ENCODE measurements at places on chromosomes 3 and 15.

- DNase-seq, result no peak
Measured at GRCh38 chr3:152148579-152148978, 120.2 kb upstream of the MBNL1 start.

- DNase-seq, result no peak
Measured at GRCh38 chr3:69338911-69339310, 47.0 kb downstream of the FRMD4B start.

DNA sequence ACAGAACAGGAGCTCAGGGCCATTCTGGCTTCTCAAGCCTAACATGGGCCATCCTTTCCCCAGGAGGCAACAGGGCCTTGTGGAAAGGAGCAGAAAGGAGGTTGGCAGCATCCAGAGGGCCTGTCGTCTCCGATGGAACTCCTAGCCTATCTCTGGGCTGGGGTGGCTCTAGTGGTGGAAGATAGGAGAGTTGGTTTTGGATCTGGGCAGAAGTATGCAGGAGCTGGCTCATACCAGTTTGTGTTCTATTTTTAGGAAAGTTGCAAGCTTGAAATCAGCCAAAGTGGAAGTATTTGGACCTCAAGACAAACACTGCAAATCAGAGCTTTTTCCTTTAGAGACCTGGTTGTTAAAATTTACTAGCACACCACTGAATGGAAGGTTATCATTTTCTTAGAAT lies 35.4 kb upstream of the XCR1 start:
- DNase-seq, result no peak

GRCh38 chr15:79815468-79815867 lies 81.3 kb downstream of the MTHFS start:
- DNase-seq, result no peak

GRCh38 chr3:9499455-9500107 lies 54.0 kb downstream of the LHFPL4 start:
- DNase-seq, result no peak

DNA sequence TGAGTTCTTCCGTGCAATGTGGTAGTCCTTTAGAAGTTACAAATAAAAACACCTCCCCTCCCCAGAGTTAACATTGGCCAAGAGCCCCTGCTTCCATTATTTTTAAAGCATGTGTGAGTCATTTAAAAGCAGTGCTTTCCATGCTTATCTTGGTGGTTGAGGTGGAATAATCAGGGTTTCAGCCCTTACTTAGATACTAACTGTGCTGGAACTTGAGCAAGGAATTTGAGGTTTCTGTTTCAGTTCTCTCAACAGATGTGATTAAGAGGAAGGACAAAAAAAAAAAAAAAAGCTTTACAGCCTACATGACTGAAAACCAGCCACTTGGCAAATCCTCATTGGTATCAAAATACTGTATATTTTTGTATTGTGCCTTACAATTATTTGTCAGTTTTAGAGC lies 64.5 kb downstream of the CGNL1 start:
- DNase-seq, result no peak

DNA sequence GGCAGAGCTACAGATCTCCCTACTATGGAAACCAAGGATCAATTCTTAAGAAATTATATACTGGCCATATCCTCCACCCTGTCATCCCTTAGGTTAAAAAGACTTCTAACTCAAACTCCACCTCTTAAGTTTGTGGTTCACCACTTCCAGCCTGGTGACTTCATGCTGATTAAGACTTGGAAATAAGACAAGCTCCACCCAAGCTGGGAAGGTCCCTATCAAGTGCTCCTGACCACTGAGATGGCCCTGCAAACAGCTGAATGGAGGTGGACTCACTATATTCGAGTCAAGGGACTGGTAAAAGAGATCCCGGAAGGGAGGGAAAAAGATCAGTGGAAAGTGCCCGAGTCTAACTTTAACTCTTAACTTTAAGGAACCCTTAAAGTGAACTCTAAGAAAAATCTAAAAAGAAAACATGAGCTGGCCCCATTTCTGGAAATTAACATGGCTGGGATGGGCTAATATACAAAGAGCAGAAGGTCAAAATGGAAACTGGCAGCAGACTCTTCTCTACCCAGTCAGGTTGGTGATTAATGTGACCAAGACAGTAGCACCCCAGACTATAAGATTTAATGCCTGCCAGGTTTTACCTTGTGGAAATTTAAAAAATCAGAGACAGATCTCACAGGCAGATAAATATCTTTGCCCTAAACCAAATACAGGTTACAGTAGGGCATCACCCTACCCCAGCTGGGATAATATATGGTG lies 43.9 kb downstream of the PPCDC start:
- no peak for DNase-seq

DNA sequence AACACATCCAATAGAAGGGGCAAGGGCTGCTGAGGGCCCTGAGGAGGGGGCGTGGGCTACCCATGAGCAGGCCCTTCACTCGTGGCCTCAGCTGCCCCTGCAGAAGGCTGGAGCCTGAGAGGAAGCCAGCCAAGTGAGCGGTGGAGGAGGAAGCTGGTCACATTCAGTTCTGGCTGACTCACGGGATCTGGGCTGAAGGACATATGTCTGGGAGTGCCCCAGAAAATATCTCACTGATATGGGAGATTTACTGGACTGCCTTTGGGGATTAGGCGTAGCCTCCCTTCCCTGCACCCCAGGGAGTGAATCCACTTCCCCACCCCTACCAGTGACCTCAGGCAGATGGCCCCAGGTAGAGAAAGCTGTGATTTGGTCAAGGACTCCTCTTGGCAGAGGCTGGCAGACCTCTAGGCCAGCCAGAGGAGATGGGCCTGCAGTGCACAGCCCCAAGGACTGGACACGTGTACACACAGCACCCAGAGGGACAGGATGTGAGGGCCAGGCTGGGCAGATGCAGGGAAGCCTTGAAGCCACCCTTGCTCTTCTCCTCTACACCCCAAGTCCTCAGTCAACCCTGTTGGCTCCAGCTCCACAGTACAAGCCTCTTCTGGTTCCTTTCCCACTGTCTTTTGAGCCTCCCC lies 14.2 kb upstream of the ANKDD1A start:
- DNase-seq, result no peak

- DNase-seq, result no peak
Measured at GRCh38 chr15:70923311-70924080, 30.9 kb downstream of the LRRC49 start.

GRCh38 chr15:42144841-42145375 lies 11.5 kb downstream of the PLA2G4F start:
- DNase-seq, result no peak

GRCh38 chr15:81375461-81375860 lies 1.4 kb upstream of the TMC3 start:
- no peak for DNase-seq

DNA sequence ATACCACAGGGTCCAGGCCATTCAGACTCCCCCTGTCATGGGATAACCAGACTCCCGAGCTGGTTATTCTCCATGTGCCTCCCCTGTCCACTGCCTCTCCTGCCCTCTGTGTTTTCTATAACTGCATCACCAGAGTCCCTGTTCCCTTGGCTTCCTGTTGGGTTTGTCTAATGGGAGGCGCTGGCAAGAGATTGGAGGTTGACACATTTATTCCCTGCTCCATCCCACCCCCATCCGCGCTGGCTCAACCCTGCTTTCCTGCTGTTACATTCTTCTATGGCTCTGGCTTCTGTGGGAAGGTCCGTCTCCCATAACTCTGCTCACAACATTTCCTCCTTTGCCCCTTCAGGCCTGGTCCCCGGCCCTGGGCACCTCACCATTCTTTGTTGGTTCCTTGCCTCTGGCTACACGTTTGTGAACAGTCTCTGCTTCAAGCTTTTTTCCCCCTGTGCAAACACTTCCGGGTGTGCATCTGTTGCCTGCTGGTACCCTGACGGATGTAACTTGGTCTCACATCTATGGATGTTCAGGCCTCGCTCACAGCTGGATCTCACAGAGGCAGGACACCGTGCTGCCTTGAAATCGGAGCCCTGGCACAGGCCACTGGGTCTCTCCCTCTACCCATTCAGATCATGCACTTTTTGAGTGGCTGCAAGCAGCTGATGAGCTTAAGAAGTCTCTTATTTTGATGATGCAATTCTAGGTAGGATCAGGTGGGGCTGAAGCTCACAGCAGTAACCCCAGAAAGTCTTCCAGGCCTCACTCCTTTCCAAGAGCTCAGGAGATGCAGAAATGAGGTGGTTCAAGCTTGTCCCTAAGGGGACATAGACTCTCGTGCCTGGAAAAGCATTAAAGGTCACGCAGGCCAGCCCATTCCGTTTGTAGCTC lies 68.6 kb upstream of the ATP13A3 start:
- no peak for DNase-seq

- peak; percentile 11 for DNase-seq
Measured at GRCh38 chr3:51675201-51675611, 4.2 kb downstream of the TEX264 start.

DNA sequence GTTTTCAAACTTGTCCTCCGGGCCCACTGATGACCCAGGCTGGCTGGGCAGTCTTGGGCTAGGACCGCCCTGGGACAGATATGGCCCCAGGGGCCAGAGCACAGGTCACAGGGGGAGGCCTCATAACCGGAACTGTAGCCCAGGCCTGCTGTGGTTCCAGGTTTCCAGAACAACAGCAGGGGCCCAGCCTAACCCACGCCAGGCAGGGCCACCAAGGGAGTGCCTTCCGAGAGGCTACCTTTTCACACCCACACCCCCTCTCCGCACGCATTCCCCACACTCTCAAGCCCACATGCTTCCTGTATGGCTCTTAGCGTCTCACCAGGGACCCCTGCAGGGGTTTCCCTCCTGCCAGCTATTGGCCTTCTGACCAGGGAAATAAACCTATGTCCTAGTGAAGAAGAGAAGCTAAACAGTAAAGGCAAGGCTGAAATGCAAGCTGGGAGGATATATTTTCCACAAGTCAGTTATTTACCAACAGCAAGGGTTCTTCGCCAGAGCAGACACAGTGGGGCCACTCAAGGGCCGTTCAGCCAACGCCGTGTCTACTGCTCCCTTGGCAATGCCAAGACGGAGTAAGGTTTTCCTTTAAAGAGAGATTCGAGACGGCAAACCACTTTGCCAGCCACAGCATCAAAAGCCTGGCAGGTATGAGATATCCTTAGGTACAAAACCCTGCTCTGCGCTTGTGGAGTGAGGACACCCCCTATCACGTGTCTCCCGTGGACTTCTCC lies 135.1 kb downstream of the ATP10A start:
- no peak for DNase-seq

DNA sequence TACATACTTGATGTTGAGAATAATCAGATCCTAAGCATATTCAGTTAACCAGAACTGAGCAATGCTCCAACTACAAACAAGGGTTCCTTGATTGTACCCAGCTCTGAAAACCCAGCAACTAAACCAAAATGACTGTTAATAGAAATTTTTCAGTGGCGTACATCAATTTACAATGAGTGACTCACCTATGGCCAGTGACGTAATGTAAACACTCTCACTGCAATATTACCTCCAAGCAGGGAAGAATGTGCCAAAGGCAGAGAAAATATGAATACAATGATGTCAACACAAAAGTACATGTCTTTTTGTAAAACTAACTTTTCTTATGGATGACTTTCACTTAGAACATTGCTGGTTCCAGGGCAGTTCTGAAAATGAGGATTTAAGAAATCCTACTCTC lies 611.3 kb downstream of the EDEM1 start:
- no peak for DNase-seq

GRCh38 chr15:94793641-94794040 lies 562.3 kb downstream of the MCTP2 start:
- no peak for DNase-seq

GRCh38 chr15:48177383-48177765 lies 721 bp downstream of the MYEF2 start:
- no peak for DNase-seq

- DNase-seq, result no peak
Measured at GRCh38 chr3:5297895-5298294, 110.4 kb downstream of the EDEM1 start.

DNA sequence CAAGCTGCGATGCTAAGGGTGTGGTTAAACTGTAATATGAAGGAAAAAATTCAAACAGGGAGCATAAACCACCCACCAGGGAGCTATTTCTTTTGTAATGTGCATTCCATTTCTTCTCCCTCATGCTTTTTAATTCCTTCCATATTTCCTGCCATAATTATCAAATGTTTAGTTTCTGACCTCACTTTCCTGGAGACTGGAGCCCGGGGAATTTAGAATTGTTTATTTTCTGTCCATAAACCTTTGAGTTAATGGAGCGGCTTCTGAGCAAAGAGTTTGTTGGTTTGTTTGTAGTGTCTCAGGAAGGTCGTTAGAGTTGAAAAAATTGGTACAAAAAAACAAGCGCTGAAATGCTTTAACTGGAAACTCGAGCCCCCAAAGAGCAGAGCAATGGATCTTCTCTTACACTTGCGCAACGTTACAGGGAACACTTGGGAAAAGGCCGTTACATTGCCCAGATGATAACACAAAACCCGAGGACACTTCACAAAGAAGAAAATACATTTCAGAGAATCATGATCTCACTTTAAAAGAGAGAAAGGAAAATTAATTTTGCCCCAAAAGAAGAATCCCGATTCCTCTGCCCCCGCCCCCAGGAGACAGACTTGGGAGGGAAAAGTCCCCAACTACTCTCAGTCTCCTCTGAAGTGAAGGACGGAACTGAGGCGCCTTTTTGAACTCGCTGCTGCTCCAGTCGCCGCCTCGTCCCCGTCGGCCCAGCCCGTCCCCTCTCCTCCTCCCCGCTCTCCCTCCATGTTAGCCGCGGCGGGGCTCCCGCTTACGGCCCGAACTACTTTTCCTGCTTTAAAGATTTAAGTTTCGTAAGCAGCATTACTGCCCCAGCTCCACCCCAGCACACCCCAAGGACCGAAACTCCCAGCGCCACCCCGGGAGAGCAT lies 842 bp downstream of the FSTL1 start:
- DNase-seq, result no peak

- no peak for DNase-seq
Measured at GRCh38 chr3:159149633-159150032, 347.8 kb downstream of the MFSD1 start.

DNA sequence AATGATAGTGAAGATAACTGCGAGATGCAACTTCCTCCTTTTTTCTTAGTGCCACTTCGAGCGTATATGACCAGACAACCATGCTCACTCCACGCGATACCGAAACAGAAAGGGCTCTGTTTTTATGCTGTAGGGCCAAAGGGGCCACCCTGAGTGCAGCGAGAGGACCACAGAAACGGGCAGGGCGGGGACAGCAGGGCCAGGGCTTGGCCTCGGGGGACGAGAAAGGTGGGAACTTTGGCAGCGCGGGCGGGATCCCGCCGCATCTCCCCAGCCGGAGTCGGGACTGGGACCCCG lies 483 bp downstream of the VPS13C start:
- peak; percentile 54 for DNase-seq

DNA sequence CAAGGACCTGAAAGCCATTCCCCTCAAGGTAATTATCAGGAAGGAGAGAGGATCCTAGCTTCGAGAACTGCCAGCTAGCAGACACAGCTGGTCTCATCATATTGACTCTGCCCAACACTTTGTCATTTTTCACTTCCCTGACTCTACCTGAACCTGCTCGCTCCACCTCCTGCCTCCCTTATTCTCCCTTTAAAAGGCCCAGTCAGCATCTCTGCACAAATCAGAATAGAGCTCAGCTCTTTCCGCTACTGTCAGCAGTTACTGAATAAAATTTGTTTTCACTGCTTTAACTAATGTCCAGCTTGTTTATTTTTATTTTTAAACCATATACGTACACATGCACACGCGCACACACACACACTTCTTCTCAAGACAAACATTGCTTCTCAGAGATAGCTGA lies 57.2 kb upstream of the MCF2L2 start:
- DNase-seq, result no peak
